ENCODE measurements at places on chromosomes 13 and 19. TPM values are rescaled to one million over a fixed set of nuclear protein-coding genes. Genes with fewer than 3 reads are reported as not detected.

Gene ZSCAN4
- total RNA-seq, result not detected

Gene AKAP8L
- 89.9 TPM for total RNA-seq

Gene KL
- 1.4 TPM for total RNA-seq

Gene CALR
- total RNA-seq, result 1,812 TPM
